ENCODE measurements at places on chromosomes 3 and 15.

GRCh38 chr15:95327661-95328060 is 1002.8 kb upstream of the NR2F2 start:
- no peak for DNase-seq

DNA sequence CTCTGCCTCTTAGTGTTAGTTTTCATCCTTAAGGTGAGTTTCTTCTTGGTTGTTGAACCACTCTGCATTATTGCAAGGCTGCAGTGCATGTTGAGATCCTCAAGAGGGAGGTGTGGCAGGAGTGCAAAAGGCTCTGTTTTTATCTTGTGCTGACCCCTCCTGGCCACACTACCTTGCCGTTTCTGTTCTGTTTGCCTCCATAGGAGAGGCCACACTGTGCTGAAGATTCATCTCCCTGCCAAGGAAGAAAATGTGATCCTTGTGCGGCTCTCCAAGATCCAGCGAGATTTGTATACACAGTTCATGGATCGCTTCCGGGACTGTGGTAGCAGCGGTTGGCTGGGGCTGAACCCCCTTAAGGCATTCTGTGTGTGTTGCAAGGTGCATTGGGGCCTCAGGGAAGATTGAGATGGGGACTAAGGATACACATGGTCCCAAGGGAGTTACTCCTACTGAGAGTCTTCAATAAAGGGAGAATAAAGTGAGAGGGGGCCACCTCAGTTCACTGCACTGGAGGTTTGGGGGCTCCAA is 33.0 kb upstream of the TEX264 start:
- DNase-seq = peak; percentile 69

GRCh38 chr3:32675650-32676049 is 9.3 kb upstream of the CNOT10 start:
- no peak for DNase-seq

DNA sequence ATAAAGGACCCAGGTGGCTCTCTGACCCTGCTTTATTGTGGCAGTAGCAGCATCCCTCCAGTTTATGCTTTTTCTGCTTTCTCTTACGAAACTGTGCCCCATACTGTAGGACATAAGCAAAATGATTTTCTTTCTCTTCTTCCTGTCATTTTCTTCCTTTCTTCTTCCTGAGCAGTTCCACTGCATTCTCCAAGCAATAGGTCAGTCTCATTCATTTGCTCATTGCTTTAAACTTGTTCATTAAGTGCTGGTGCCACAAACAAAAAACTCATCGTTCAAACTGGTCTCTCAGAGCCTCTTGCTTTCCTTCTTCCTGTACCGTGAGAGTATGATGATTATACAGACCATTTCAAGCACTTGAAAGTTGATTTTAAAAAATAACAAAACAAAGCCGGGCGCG is 66.8 kb downstream of the PDE8A start:
- DNase-seq = no peak

GRCh38 chr3:39346785-39347585 is 17.5 kb downstream of the CCR8 start:
- DNase-seq = no peak

DNA sequence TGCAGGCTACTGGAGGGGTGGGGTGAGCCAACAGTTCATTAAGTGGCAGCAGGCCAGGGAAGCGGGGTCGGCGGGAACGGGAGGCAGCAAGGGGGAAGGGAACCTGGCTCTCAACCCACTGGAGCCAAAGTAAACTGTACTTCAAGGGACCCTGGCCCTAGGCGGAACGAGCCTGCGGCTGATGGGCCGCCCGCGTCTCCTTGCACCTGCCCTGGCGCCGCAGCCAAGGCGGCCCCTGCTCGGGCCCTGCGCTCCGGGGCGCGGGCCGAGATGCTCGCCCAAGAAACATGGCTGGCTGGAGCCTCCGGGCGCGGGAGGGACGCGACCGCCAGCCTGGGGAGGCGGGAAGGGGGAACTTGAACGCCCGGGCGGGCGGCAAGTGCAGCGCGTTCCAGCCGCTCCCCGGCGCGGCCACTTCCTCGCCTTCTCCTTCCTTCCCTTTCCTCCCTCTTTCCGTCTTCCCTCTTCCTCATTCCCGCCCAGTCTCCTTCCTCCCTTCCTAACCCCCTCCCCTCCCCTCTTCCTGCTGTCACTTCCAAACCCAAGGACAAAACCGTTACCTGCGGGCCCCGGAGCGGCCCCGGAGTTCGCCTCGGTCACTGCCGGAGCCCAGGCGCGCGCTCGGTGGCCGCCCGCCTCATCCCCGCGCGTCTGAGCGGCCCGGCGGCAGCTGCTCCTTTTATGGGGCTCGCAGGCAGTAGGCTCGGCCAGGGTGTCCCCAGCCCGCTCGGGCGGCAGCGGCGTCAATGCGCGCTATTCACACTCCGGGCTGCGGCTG is 489.7 kb downstream of the MAGI1 start:
- DNase-seq = no peak

DNA sequence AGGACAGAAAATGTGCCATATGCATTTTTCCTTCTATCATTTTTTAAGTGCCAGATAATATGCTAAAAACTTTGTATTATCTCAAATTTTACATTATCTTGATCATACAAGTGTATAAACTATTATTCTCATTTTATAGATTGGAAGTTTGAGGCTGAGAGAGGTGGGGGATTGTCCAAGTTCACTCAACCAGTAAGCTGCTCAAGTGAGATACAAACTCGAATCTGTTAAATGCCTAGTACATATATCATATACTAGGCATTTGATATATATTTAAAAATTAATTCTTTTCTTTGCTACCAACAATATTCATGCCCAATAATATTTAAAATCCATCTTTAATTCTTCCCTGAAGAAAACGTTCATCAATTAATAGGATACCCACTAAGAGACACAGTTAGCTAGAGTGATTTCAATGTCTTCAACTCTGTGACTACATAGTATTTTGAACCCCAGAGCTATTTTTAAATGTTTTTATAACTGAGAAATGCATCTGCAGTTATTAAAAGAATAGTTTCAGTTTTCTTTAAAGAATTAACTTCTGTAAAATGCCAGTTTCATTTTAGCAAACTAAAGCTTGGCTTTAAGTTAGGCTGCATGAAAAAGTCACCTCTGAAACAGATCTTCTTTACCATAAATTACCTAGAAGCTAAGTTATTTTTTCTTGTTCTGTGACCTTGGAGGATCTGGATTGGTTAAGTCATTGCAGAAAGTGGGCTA is 40.4 kb downstream of the IQCB1 start:
- DNase-seq = no peak

GRCh38 chr15:55197362-55197705 is 593 bp upstream of the RSL24D1 start:
- DNase-seq = no peak

GRCh38 chr3:60365360-60365759 is 885.9 kb downstream of the FHIT start:
- no peak for DNase-seq

DNA sequence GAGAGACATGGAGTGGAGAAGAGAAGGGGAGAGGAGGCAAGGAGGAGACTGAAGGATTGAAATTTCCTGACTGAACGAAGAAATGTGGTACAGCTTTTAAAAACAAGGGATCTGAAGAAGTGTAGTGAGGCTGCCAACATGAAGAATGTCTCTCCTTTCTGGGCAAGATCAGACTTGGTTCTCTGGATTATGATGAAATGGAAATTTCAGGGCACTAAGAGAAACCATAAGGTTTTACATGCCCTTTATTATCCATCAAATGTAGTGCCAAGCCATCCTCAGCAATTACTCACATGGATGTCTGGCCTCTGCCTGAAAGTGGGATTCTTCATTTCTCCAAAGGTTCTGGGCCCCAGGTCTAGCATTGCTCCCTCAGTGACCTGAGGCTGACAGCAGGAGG is 77.6 kb upstream of the CCDC80 start:
- DNase-seq = no peak

GRCh38 chr15:85141726-85142125 is 160.1 kb downstream of the PDE8A start:
- peak; percentile 2 for DNase-seq

DNA sequence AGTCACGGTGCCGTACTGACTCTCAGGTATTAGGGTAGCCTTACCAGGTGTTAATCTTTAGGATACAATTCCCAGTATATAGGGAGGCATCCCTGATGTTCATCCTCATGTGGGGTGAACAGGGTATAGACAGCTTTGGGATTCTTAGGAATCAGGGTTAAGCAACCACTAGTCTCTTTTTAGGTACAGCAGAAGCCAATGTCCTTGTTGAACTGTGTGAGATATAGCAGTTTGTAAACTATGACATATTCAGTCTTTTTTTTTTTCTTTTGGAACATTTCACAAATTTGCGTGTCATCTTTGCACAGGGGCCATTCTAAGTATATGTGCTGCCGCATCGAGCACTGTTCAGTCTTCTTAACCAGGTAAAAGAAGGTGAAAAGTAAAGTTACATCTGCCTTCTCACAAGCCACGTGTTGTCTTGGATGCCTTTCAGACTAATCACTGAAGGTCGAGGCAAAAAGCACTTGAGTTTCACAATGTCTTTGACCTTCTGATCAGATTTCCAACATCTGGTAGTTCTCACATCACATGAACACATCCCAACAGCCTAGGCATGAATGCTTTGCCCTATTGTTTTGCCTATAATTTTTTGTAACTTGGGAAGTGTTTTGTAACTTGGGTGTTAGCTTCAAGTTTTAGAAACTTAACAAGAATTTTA is 17.2 kb downstream of the TSEN2 start:
- DNase-seq = no peak

GRCh38 chr15:83911345-83911744 is 257.4 kb downstream of the ADAMTSL3 start:
- no peak for DNase-seq

DNA sequence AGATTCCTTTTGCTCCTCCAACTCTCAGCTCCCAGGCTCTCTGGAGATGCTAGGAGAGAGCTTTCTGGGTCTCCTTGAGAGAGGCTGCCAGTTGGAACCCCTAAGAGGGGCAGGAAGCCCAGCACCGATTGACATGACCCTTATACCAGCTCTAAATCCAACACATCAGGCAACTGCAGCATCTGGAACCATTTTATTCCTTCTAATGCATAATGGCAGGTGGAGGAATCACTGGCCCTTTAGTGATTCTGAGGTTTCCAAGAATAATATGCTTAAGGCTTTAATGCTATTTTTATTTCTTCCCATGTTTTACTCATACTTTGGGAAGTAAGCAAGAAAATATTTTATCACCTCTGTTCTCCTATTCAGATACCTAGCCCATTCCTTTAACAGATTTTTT is 60.3 kb upstream of the TEX264 start:
- no peak for DNase-seq

GRCh38 chr3:31530960-31531335 is 1.8 kb upstream of the STT3B start:
- no peak for DNase-seq

DNA sequence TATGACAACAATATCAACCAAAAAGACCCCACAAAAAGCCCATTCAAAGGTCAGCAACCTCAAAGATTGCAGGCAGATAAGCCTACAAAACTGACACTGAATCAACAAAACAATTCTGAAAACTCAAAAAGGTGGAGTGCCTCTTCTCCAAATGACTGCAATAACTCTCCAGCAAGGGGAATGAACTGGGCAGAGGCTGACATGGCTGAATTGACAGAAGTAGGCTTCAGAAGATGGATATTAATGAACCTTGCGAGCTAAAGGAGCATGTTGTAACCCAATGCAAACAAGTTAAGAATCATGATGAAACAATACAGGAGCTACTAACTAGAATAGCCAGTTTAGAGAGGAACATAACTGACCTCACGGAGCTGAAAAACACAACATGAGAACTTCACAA is 20.4 kb upstream of the SLC25A38 start:
- DNase-seq = no peak

DNA sequence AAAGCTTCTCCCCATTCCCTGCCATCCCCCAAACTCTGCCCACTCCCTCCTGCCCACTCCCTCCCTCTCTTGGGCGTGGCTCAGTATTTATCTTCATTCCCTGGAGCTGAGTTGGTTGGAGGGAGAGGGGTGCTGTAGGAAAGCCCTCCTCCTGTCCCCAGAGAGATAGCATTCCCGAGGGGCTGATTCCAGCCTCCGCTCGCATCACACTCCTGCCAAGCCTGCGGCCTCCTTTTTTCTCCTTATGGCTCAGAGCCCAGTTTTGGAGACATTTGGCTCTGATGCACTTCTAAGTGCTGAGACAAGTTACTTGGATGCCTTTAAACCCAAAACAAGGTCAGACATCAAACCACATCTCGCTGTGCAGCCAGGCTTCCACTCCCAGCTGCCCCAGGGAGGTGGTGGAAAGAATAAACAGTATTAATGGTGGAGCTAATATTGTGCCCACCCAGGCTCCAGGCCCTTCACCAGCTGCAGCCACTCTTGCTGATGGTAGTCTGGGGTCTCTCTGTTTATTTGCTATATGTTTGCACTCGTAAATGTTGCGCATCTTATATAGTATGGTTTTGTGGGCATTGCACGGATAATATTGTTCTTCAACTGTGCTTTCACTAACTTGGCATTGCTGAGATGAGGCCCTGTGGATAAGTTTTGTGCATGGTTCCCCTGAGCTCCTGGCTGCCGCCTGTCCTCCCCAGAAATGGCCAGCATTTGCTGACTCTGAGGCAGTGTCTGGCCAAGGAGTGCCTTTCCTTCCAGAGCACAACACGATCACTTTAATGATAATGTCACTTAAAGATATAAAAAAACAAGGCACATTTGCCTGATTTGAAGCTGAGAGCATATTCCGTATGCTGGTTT is 157.2 kb downstream of the LRRC28 start:
- DNase-seq = no peak

- DNase-seq = no peak
Measured at GRCh38 chr3:191353022-191353777, 22.9 kb upstream of the UTS2B start.
